HT-29 (cell line): ENCODE measurements at places on chromosomes 3 and 15. TPM values are rescaled to one million over a fixed set of nuclear protein-coding genes. Genes with fewer than 3 reads are reported as not detected.

Gene ARGFX
- not detected in 2 replicates for total RNA-seq

Gene SHC4
- total RNA-seq, result not detected in 2 replicates

GRCh38 chr15:75455982-75456531 lies 4.6 kb upstream of the SIN3A start:
- DNase-seq, result peak; percentile 73

- no peak for DNase-seq
Measured at GRCh38 chr3:112472691-112473090, 26.6 kb downstream of the BTLA start.

DNA sequence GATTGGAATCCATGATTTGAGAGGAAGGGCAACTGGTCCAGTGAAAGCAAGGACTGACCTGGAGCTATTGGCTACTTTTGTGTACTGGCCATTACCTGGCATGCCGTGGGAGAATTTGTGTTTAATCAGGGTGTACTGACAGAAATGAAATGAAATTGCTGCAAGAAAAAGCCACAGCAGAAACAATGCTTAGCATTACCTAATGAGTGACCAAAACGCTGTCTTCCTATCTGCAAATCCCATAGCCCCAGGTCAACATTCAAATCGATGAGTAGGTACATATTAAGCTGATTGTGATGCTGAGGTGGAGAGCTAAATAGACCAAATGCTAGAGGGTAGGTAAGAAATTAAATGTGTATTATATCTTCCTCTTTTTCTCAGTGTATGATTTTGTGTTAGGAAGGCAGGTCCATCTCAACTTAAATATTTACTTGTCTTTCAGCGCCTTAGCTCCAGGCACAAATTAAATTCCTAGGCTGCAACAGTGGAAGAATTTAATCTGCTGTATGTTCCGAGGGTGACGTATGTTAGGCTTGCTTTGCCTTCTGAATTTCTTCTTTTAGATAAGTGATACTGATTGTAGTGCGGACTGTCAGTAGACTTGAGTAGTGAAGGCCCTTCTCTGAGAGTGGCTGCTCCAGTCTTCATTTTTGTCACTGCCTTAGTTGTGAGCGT lies 331.1 kb downstream of the SV2B start:
- DNase-seq, result no peak

- DNase-seq, result no peak
Measured at GRCh38 chr3:109644746-109645145, 307.4 kb upstream of the DPPA4 start.

GRCh38 chr3:112170046-112170445 lies 37.0 kb upstream of the GCSAM start:
- DNase-seq, result no peak

GRCh38 chr3:139378587-139379241 lies 10.7 kb downstream of the COPB2 start:
- no peak for DNase-seq

DNA sequence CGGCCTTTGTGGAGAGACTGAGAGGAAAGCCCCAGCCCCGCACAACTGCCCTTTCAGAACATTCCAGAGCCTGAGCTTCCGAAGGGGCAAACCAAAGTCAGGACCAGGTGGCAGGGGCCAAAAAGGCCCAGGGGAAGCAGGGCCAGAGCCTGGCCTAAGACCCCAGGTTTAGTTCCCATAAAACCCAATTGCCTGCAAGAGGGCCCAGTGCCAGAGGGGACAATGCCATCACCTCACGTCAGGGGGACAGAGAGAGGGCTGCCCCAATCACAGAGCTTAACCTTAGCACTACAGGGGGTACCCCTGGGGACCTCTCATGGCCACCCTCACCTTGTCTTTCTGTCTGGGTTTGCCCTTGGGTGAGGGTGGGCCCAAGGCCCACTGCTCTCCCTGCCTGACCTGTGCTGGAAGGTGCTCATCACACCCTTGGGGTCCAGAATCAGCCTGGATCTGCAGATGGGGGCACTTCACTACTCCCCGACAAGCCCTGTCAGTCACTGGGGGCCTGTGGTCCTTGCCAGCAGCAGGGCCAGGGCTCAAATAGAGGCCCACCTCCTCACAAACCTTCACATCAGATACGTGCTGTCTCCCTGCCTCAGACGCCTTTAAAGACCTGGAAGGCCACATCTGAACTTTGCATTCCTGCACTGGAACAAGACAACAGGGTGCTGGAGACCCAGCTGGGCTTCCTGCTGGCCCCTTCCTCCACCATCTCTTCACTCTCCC lies 3.8 kb downstream of the CALML4 start:
- DNase-seq, result no peak

- no peak for DNase-seq
Measured at GRCh38 chr15:71384501-71384900, 269.2 kb downstream of the THSD4 start.

GRCh38 chr3:148197061-148197460 lies 500.6 kb upstream of the AGTR1 start:
- no peak for DNase-seq

GRCh38 chr3:169403855-169404519 lies 259.5 kb downstream of the MECOM start:
- DNase-seq, result no peak

GRCh38 chr3:14386254-14386653 lies 16.2 kb upstream of the SLC6A6 start:
- no peak for DNase-seq

DNA sequence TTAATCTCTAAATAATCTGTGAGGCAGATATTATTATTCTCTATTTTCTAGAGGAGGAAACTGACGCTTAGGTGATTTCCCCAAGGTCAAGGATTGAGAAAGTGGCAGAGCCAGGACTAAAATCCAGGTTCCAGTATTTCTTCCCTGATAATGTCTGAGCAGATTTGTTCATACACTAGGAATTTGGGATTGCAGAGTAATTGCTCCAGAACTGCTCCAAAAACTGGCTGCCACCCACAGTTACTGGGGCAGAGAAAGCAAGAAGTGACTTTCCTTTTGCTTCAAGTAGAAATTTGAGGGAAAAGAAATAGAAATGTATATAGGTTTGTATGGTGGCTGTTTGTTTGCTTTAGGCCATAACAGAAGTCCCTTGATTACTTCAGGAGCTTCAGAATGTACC lies 60.6 kb downstream of the SLC12A8 start:
- DNase-seq, result no peak

- no peak for DNase-seq
Measured at GRCh38 chr3:117537949-117538348, 828.4 kb downstream of the TUSC7 start.

DNA sequence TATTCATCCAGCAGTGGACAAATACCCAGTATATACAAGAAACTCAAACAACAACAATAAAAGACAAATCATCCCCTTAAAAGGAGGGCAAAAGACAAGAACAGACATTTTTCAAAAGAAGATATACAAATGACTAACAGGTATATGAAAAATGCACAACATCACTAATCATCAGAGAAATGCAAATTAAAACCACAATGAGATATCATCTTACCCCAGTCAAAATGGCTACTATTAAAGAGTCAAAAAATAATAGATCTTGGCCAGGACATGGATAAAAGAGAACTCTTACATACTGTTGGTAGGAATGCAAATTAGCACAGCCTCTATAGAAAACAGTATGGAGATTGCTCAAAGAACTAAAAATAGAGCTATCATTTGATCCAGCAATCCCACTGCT lies 16.9 kb downstream of the DHX36 start:
- no peak for DNase-seq
